Activated T-cell treated with anti-CD3 and anti-CD28 coated beads, Interleukin-2, amount 50 U/mL, for 72 hours (primary cell): ENCODE measurements at places on chromosomes 6 and 20.

DNA sequence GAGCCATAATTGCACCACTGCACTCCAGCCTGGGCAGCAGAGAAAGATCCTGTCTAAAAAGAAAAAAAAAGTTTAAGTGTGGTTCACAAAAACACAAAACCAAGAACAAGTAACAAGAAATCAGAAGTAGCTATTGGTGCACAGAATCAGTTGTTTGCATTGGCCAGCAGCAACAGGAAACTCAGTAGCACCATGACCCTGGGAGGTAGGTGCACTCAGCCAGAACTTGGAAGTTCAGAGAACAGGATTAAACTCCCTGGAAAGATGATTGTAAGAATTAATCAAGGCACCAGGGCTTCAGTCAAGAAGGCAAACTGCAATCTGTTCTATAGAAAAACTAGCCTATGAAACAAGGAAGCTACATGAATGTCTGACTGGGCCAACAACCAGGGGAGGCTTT is 267.9 kb downstream of the COL12A1 start:
- H3K27ac ChIP-seq = no peak overlapping the region
- H3K27me3 ChIP-seq = no peaks in the 10 kb centered on the region
- no peaks in the 10 kb centered on the region for H3K36me3 ChIP-seq
- DNase-seq = no peak
- H3K4me1 ChIP-seq = no peaks in the 10 kb centered on the region
- H3K4me3 ChIP-seq = no peak overlapping the region

DNA sequence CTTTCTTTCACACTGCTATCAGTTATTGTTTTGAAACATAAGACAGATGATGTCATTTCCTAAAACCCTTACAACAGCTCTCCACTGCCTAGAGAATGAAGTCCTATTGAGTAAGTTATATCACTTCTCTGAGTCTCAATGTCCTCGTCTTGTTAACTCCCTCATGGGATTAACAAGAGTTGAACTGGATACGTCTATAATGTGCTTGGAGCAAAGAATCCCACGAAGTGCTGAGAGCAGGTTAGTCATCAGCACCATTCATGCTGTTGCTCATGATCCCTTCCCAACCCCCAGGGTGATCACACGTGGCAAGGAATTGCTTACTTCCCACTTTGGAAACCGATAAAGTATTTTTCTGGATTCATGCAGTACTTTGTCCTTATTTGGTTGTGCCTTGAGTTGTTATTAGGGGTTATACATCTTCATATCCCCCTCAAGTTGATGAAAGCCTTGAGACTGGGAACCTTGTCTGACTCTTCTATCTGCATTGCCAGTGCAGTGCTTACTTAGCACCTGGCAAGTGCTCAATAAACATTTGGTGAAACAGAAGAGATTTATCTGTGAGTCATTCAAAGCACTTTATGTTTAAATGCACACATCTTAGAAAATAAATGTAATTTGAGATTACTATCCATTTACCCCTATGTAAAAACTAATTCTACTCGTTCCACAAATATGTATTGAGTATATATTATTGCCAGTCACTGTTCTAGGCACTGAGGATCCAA is 487.5 kb downstream of the EPM2A start:
- H3K36me3 ChIP-seq = no peaks in the 10 kb centered on the region
- H3K4me1 ChIP-seq = no peaks in the 10 kb centered on the region
- DNase-seq = no peak
- no peaks in the 10 kb centered on the region for H3K27me3 ChIP-seq

GRCh38 chr20:1835186-1836035 is 59.8 kb upstream of the SIRPA start:
- no peaks in the 10 kb centered on the region for H3K36me3 ChIP-seq
- H3K4me1 ChIP-seq = no peaks in the 10 kb centered on the region
- no peak for DNase-seq
- peaks cover 24% of the 10 kb centered on the region for H3K27me3 ChIP-seq
- no peak overlapping the region for H3K27ac ChIP-seq

DNA sequence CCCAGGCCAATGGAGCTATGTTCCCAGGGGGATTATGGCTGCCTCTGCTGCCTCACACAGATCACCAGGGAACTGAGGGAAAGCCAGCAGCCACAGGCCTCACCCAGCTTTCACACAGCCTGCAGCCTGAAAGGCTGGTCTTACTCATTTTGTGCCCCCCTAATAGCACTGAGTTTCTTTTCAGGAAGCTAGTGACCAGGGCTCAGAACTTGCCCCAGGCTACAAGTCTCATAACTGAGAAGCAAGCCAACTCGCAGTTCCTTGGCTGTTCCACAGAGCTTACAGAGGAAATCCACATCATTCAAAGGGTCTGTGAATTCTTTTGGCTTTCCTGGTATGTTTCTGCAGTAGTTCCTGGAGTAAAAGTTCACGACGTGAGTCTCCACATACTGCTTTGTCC is 524.8 kb upstream of the GJE1 start:
- no peaks in the 10 kb centered on the region for H3K4me1 ChIP-seq
- no peak for DNase-seq
- no peak overlapping the region for H3K27ac ChIP-seq
- no peak overlapping the region for H3K4me3 ChIP-seq
- peaks cover 8% of the 10 kb centered on the region for H3K27me3 ChIP-seq
- H3K36me3 ChIP-seq = no peaks in the 10 kb centered on the region

GRCh38 chr6:168101590-168102314 is 22.7 kb upstream of the FRMD1 start:
- no peaks in the 10 kb centered on the region for H3K36me3 ChIP-seq
- no peak overlapping the region for H3K4me3 ChIP-seq
- H3K27ac ChIP-seq = no peak overlapping the region
- no peaks in the 10 kb centered on the region for H3K4me1 ChIP-seq
- DNase-seq = no peak

DNA sequence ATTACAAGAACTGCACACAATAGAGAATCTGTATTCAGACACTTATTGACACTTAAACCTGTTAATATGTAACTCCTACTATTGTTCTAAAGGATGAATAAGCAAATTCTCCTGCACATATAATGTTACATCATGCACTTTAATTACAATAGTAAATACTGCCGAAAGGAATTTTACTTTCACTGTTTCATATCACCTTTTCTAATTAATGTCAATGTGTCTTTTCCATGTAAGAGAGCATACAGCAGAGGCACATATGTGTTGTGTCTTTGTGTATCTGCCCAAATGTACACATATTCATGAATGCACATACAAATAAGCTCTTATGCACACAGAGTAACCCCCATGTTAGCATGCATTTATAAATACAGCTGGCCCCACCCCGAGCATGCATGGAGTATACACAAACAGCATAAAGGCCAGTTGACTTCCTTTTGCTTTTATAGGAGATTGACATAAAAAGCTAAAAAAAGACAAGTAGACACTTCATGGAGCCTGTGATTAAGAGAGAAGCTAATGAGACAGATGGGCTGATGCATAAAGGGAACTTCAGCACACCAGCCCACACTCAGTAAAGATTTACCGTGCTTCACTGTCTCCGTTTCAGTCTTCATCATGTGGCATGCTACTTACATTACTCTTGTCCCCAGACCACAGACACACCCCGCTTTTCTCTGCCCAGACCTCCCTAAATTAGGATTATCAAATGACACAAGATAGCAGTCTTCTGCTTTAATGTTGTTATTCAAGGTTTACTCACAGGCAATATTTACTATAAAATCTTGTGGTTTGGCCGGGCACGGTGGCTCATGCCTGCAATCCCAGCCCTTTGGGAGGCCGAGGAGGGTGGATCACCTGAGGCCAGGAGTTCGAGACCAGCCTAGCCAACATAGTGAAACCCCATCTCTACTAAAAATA is 184.6 kb downstream of the ATXN1 start:
- peaks cover 5% of the 10 kb centered on the region for H3K4me1 ChIP-seq
- no peak for DNase-seq
- H3K27ac ChIP-seq = no peak overlapping the region
- H3K27me3 ChIP-seq = no peaks in the 10 kb centered on the region
- no peak overlapping the region for H3K4me3 ChIP-seq
- H3K36me3 ChIP-seq = peaks cover 12% of the 10 kb centered on the region

- H3K4me1 ChIP-seq = no peaks in the 10 kb centered on the region
- DNase-seq = no peak
- H3K27me3 ChIP-seq = peaks cover 30% of the 10 kb centered on the region
- no peak overlapping the region for H3K4me3 ChIP-seq
- H3K27ac ChIP-seq = no peak overlapping the region
Measured at GRCh38 chr20:43831481-43832065, 83.1 kb upstream of the TOX2 start.

- no peak overlapping the region for H3K4me3 ChIP-seq
- no peaks in the 10 kb centered on the region for H3K27me3 ChIP-seq
- no peak for DNase-seq
- H3K4me1 ChIP-seq = peaks cover 22% of the 10 kb centered on the region
- peaks cover 2% of the 10 kb centered on the region for H3K36me3 ChIP-seq
Measured at GRCh38 chr6:26223228-26223627, 136.0 kb downstream of the HFE start.

- H3K36me3 ChIP-seq = no peaks in the 10 kb centered on the region
- no peak overlapping the region for H3K4me3 ChIP-seq
- no peak for DNase-seq
- H3K4me1 ChIP-seq = peaks cover 16% of the 10 kb centered on the region
- no peaks in the 10 kb centered on the region for H3K27me3 ChIP-seq
Measured at GRCh38 chr6:85360794-85361642, 88.9 kb upstream of the NT5E start.

GRCh38 chr6:119539066-119539746 is 189.6 kb upstream of the MAN1A1 start:
- no peaks in the 10 kb centered on the region for H3K4me1 ChIP-seq
- H3K36me3 ChIP-seq = no peaks in the 10 kb centered on the region
- DNase-seq = no peak
- peaks cover 6% of the 10 kb centered on the region for H3K27me3 ChIP-seq
- no peak overlapping the region for H3K27ac ChIP-seq

- no peaks in the 10 kb centered on the region for H3K27me3 ChIP-seq
- H3K36me3 ChIP-seq = peaks cover 9% of the 10 kb centered on the region
- peak overlapping the region; percentile 93 for H3K27ac ChIP-seq
- no peak overlapping the region for H3K4me3 ChIP-seq
- H3K4me1 ChIP-seq = peaks cover 4% of the 10 kb centered on the region
Measured at GRCh38 chr6:35629876-35630378, 58.8 kb downstream of the FKBP5 start.

DNA sequence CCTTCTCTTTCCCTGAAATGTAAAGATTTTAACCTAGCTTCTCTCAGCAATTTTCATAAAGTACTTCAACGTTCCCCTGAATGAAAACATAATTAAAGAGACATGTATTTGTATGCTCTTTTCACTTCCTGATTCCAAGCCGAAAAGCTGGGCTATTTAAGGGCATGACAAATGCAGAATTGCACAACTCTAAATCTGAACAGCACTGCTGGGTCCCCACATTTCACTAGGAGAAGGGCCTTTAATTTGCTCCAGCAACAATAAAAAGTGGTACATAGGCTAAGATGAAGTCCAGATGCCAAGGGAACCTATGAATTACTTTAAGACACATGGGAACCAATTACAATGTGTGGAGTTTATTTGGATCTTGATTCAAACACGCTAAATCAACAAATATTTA is 42.0 kb downstream of the IRAK1BP1 start:
- peaks cover 12% of the 10 kb centered on the region for H3K4me1 ChIP-seq
- no peak for DNase-seq
- peaks cover 2% of the 10 kb centered on the region for H3K36me3 ChIP-seq
- H3K27me3 ChIP-seq = peaks cover 32% of the 10 kb centered on the region
- H3K4me3 ChIP-seq = no peak overlapping the region

DNA sequence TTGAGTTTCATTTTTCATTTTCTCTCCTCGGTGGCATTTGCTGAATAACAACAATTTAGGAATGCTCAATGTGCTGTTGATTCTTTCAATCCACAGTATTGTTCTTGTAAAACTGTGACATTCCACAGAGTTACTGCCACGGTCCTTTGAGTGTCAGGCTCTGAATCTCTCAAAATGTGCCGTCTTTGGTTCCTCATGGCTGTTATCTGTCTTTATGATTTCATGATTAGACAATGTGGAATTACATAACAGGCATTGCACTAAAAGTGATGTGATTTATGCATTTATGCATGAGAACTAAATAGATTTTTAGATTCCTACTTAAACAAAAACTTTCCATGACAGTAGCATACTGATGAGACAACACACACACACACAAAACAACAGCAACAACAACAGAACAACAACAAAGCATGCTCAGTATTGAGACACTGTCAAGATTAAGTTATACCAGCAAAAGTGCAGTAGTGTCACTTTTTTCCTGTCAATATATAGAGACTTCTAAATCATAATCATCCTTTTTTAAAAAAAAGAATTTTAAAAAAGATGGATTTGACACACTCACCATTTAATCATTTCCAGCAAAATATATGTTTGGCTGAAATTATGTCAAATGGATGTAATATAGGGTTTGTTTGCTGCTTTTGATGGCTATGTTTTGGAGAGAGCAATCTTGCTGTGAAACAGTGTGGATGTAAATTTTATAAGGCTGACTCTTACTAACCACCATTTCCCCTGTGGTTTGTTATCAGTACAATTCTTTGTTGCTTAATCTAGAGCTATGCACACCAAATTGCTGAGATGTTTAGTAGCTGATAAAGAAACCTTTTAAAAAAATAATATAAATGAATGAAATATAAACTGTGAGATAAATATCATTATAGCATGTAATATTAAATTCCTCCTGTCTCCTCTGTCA is 88.1 kb downstream of the SNAP25 start:
- H3K27ac ChIP-seq = no peak overlapping the region
- H3K4me3 ChIP-seq = no peak overlapping the region
- no peaks in the 10 kb centered on the region for H3K36me3 ChIP-seq
- H3K27me3 ChIP-seq = peaks cover 20% of the 10 kb centered on the region
- H3K4me1 ChIP-seq = no peaks in the 10 kb centered on the region
- DNase-seq = no peak

GRCh38 chr6:83873869-83874268 is 14.4 kb downstream of the CYB5R4 start:
- H3K27me3 ChIP-seq = no peaks in the 10 kb centered on the region
- H3K4me3 ChIP-seq = no peak overlapping the region
- H3K36me3 ChIP-seq = no peaks in the 10 kb centered on the region
- peaks cover 20% of the 10 kb centered on the region for H3K4me1 ChIP-seq

GRCh38 chr6:11126876-11127275 is 15.4 kb upstream of the ERVFRD-1 start:
- DNase-seq = no peak
- no peaks in the 10 kb centered on the region for H3K27me3 ChIP-seq
- H3K36me3 ChIP-seq = peaks cover 1% of the 10 kb centered on the region
- no peak overlapping the region for H3K4me3 ChIP-seq
- peaks cover 25% of the 10 kb centered on the region for H3K4me1 ChIP-seq
